Fibroblast of the aortic adventitia (primary cell): ENCODE measurements at places on chromosomes 4 and X.
A peak's percentile ranks its signal among the peaks of the same experiment; 100 is the strongest.

- no peak for DNase-seq
Observed at GRCh38 chr4:32735856-32736590, 2015.9 kb downstream of the PCDH7 start.

DNA sequence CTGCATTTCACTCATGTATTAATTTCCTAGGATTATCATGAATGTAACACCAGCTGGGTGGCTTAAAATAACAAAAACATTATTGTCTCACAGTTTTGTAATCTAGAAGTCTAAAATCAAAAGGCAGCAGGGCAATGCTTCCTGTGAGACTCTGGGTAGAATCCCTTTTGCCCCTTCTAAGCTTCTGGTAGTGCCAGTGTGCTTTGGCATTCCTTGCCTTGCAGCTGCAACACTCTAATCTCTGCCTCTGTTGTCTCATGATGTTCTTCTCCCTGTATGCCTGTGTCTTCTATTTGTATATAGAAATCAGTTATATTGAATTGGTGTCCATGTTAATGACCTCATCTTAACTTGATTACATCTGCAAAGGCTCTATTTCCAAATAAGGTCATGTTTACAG is 1117.3 kb downstream of the PCDH18 start:
- DNase-seq = no peak

- DNase-seq = no peak
Observed at GRCh38 chr4:118139241-118139640, 105.0 kb downstream of the NDST3 start.

DNA sequence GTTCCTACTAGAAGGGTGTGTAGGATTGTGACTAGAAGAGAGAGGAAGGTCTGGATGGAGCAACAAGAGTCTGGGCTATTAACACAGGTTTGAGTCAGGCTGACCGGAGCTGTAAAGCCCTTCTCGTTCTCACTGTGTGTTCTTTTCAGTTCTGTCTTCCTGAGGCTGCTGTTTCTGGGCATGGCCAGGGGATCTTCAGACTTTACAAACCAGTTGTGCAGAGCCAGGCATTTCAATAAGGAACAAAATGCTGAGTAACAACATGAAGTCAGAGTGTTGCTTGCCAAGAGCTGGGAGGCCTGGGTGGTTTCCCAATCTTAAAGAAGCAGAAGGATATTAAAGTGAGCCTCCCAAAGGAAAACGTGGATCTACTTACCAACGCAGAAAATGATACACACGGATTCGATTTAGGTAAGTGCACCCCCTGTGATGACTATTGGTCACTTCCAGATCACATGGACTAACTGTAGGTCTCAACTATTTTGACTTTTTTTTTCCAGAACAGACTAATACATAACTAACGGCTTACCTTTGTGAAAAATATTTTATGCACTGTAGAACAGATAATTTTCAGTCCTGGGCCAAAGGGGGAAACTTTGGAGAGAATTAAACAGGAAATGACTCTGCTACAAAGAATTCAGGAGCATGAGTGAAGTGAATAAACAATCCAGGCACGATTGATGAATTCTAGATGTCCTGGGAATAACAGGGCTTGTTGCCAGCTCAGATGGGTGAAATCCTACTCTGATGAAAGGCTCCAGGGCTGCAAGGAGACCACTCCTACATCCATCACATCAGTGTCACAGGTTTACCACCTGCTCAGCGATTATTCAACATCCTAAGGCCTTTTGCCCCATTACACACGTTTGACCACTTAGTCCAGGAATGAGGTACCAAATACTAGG is 94.5 kb downstream of the ANXA3 start:
- peak; percentile 98 for DNase-seq

GRCh38 chrX:123740536-123740935 is 7.7 kb upstream of the THOC2 start:
- no peak for DNase-seq

- DNase-seq = no peak
Observed at GRCh38 chrX:57083143-57083542, 38.2 kb downstream of the SPIN2B start.

- DNase-seq = no peak
Observed at GRCh38 chrX:141732031-141732430, 33.5 kb upstream of the SPANXD start.

DNA sequence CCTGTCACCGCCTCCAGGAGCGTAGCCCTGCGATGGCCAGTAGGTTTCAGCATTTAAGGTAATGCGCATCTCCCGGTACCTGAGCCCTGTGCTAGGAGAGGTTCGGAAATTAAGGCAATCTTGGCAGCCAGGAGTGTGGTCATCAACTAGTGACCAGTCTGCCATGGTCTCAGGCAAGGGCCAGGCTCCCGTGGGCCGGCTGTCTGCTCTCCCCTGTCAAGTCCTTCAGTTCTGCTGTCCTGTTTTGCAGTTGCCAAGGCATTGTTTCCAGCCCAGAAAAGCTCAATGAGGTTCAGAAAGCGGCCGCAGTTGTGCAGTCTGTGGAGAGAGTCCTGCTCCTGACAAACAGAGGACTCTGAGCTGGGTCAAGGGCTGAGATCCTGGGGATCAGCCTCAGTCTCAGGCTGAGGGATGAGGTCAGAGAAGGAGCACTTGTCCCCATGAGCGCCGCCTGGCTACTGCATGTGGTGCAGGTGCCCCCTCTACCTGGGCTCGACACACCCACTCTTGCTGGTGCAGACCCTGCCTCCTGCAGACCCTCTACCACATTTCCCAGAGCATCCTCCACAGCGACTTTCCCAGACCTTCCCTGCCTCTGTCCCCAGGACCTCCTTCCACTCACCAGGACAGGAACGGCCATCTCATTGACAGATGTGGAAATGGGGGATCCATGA is 53.4 kb upstream of the PSAPL1 start:
- DNase-seq = no peak

DNA sequence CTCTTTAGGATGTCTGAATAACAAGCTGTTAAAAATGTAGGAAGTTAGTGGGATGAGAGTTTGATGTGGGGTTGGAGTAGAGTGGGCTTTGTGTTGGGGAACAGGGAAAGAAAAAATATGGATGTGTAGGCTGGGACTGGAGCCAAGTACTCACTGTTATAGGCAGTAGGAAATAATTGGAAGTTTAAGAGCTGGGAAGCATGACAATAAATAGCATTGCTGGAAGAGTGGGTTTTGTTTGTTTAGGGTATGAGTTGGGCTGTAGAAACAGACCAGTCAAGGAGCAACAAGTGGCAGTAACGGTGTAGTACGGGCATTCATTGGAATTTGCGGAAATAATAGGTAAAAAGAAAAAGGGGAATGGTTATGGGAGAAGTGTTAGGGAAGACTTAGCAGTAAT is 81.6 kb downstream of the KDM6A start:
- DNase-seq = no peak

DNA sequence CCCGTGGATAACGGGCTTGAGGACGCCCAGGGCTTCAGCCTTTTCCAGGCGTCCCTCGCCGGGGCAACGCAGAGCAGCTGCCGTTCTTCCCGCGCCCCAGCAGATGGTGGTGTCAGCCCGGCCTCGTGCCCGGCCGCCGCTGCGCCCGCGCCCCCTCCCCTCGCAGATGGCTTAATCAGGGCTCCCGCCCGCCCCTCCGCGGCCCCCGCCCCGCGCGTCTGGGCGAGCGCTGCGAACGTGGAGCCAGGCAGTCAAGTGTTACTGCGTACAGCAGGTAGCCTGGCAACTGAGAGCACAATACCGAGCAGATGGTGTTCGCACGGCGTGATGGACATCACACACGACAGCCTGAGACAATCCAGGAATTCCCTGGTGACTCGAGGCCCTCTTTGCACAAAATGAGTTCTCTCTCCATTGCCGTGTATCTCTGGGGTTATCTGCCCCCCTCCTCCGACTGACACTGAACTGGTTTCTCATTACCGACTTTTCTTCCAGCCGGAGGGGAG is 69.3 kb downstream of the MGST2 start:
- DNase-seq = peak; percentile 62

DNA sequence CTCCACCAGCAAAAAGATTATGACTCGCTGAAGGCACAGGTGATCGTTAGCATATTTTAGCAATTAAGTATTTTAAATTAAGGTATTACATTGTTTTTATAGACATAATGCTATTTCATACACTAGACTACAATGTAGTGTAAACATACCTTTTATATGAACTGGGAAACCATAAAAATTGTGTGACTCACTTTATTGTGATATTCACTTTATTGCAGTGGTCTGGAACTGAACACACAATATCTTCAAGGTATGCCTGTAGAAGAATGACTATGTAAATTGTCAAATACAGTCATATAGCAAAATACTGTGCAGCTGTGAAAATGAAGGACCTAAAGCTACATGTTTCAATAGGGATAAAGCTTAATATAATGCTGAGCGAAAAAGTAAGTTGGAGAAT is 26.6 kb upstream of the MAML3 start:
- no peak for DNase-seq
